ENCODE measurements at places on chromosomes 12 and 14.

- DNase-seq, result no peak
These were observed 10.8 kb downstream of the C14orf180 start for GRCh38 chr14:104590240-104590965.

DNA sequence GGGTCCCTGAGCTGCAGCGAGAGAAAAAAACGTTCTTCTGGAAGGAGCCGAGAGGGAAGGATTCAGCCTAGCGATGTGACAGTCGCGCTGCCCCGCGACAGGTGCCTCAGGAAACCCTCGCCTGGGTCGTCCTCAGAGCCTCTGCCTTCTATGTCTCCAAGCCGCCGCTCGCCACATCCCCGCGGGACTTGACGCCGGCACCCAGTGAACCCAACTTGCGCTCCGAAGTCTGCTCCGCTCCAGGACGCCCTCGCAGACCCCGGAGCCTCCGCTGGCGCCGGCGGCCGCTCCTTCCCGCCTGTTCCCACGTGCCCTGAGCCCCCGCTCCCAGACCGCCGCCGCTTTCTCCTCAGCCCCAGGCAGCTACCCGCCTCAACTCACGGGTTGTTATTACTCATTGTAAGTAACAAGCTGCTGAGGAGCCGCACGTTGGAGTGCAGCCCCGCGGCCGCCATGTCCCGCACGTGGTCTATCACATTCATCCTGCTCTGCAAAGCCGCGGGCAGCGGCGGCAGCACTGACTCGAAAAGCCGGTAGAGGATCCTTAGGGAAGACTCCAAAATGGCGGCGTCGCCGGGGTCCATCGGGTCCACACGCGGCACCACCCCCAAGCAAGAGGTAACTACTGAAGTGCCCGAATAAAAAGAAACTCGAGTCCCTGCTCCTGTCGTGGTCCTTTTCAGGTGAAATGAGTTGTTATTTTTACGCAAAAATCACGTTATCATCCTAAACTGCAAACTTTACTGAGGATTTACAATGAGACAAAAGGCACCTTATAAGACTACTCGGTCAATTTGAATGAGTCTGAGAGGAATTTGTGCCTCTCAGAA lies at the start of gene ANAPC7:
ANAPC7 (minus strand) TSS at position 563 of the 830 bp plus-strand sequence; CDS start at position 482, 81 bp downstream.
- DNase-seq, result peak; percentile 81

- DNase-seq, result no peak
These were observed 17.2 kb upstream of the CISTR start for GRCh38 chr12:53768976-53769375.

- peak; percentile 41 for DNase-seq
These were observed 659.5 kb downstream of the TMEM121 start for GRCh38 chr14:106185837-106186233.

- no peak for DNase-seq
These were observed 21.3 kb downstream of the BCL11B start for GRCh38 chr14:99250636-99251208.

- DNase-seq, result no peak
These were observed 6.9 kb downstream of the EXOC3L4 start for GRCh38 chr14:103101257-103101962.

DNA sequence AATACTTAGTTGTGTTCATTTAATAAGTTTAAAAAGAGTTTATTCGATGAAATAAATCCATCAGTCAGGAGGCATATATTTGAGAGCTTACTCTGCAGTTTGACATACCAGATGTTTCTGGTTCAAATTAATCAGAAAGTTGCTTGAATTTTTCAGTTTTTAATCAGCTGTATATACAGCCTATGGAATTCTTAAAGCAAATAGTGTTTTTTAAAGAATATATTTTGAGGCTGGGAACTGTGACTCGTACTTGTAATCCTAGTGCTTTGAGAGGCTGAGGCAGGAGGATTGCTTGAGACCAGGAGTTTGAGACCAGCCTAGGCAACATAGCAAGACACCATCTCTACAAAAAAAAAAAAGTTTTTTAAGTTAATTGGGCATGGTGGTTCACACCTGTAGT lies 112.1 kb downstream of the MON2 start:
- DNase-seq, result no peak

DNA sequence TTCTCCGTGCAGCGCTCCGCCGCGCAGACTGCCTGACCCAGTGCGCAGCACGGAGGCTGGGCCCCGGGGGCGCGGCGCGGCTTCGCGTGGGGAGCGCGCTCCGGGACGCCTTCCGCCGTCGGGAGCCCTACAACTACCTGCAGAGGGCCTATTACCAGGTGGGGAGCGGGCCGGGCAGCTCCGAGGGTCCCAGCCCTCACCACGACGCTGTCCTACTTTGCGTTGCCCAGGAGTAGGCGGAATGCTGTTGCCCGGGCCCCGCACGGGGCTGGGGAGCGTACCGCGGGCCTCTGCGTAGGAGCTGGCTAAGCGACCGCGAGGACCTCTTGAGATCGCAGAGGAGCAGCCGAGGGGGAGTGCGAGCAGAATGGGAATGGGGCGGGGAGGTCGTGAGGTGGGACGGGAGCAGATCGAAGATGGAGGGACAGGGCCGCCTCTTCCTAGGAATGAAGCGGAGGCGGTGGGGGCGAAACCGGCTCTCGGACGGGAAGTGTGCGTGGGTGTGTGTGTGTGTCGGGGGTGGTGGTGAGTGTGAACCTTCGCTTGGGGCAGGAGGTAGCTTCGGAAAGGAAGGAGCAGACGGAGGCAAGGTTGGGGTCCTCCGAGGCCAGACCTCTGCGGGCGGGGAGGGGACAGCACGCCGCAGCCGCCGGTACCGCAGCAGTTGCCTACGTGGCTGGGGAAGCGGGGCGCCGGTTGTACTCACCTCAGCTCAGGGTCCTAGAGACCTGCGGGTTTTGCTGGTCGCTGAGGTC lies 751 bp downstream of the P3H3 start:
- DNase-seq, result no peak

DNA sequence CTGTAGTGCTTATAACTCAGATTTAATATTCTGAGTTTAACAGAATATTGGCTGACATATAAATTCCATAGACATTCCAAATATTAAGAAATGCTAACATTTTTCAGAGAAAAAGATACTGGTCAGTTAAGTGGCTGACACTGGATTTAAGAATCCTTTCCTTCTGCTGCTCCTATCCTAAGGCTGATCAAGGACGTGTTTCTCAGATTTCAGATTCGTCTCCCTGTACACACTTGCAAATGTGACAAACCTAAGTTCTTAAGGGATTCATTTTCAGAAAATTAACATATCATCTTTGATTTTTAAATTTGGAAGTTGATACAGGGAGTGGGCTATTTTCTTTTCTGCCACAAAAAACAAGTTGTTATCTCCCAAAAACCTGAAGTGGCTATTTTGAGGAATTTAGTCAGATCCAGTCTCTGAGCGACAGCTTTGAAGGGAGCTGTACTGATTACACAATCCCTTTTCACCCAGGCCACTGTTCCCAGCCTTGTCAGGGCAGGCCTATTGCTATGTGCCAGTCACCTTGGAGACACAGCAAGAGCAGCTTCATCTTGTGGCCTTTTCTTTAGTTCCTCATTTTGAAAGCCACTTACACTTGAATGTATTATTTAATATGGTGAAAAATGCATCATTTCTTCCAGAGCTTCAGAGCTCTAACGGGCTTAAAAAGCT lies 370.6 kb downstream of the KCNH5 start:
- no peak for DNase-seq

DNA sequence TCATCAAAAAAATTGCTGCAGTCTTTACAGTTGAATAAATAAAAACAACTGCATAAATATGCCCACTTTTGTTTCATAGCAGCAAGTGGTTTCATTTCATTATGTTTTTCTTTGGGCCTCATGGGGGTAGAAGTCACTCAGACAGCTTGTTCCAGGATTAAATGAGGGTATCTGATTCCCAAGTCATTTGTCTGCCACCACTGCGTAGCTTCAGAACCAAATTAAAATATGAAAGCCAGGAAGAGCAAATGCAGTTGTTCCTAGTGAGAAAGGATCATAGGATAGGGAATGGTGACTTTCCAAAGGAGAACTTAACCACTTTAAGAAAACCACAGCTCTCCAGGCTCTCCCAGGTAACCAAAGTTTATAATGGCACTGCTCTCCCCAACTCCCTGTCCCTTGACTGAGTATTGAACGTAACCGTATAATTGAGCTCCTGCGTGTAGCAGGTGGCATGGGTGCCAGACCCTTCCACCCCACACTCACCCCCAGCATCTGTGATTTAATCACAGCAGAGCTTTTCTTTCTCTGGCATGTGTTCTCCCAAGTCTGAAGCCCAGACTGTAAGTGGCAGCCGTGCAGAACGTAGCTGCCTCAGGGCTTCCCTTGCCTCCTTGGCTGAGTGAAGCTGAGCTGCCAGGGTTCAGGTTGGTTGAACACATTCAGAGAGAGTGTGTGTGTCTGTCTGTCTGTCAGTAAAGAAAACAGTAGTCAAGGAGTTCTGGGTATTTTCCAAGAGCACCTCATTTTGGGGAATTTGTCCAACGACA lies 11.3 kb upstream of the KCNH3 start:
- no peak for DNase-seq

GRCh38 chr14:57737598-57737997 lies 128.3 kb downstream of the SLC35F4 start:
- DNase-seq, result no peak

- DNase-seq, result no peak
These were observed 329.3 kb upstream of the DCN start for GRCh38 chr12:91511795-91512420.

GRCh38 chr14:88129306-88130056 lies 124.5 kb downstream of the GPR65 start:
- DNase-seq, result no peak

- DNase-seq, result no peak
These were observed 1.4 kb downstream of the LRP10 start for GRCh38 chr14:22872833-22873520.

DNA sequence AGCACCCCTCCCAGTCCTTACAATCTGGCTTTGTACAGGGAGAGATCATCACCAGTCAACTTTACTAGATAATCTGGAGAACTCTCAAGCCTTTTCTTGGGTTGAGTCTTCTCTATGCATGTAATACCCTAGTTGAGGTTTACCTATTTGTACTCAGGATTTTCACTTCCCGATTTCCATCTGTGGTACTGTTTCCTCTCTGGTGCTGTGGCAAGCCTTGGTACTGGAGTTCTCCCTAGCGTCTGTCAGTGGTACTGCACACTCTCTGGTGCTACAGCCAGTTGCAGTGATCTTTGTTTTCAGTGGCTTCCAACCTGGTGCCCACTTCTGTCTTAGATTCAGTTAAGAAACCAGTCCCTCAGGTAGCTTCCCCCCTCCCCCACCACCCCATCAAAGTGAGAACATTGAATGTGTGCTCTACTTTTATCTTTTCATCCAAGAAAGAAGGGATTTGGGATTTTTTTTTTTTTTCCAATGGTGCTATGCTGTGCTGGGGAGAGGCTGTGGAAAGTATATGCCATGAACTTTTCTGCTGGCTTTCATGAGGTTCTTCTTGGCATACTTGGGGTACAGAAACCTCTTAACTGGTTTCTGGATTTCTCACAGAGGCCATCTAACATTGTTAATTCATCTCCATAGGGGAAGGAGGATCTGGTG lies 69.4 kb upstream of the EVL start:
- DNase-seq, result no peak

GRCh38 chr14:60643141-60643462 lies 6.2 kb downstream of the SIX1 start:
- no peak for DNase-seq

DNA sequence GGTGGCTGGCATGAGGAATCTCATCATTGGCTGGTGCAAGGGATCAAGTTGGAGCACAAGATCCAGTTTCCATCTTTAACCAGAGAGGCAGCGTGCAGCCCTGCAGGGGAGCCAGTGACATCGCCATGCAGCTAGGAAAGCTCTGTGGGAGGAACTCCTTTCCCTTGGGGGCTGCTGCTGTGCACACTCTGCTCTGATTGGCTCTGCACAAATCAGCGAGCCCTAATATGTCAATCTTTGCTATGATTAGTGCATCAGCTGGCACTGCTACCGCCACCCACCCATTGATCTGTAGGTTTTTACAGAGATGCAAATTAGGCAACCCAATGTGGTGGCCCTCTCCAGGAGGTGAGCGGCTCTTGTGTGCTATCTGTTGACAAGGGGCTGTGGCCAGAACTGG lies 262.6 kb downstream of the PCNX1 start:
- DNase-seq, result no peak

DNA sequence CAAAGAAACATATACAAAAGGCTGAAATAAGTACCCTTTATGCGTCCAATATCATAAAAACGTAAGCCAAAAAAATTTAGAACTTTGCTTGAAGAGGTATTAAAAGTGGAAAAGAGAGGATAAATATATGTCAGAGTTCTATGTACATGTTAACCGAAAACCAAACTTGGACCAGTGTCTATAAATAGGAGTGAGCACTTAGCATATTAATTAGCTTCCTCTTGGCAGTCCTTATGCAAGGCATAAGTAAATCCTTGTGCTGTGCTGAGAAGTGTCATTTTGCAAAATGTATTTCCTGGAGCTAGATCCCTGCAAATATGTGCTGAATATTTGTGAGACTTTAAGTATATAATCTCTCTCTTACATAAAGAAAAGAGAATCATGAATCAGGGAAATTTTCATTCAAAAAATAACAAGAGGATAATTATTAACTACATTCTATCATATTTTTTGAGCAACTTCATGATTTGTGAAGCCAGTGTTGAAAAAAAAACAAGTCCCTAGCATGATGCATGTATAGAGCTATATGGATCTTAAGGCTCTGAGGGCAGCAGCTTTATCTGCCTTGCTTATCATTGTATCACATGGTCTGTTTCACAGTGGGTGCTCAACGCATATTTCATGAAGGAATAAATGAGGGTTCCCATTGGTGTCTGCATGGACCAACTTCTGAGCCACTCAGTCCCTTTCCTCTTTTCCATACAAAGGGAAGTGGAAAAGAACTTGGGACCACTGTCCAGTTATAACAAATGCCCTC lies 326.1 kb downstream of the PDZRN4 start:
- no peak for DNase-seq

- no peak for DNase-seq
These were observed 19.5 kb downstream of the VSX2 start for GRCh38 chr14:74258764-74259035.

DNA sequence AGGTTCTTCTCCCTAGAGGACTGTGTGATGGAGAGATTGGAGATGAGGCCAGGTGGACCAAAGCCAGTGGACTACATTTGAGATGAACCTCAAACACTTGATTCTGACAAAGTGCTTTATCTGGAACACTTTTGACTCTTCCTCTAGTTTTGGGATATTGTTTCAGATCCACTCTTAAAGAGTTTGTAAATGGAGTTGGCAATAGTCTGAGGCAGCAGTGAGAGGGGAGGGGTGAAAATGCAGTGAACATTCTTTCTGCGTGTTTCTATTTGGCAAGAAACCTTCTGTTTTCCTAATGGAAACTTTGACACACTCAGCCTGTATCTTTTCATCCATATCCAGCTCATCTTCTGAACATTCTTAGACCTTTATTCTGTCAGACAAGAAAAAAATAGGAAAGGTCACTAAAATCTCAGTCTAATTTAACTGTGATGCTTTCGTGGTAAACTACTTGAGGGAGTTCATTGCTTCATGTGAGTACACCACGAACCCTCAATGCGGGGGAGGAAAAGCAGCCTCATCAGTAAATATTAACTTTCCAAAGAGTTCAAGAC lies 57.4 kb upstream of the KCNJ8 start:
- DNase-seq, result no peak

- DNase-seq, result no peak
These were observed 10.6 kb downstream of the FICD start for GRCh38 chr12:108525681-108526080.

- DNase-seq, result peak; percentile 68
These were observed at the start of gene TRMT61A for GRCh38 chr14:103528587-103529382. Gene TRMT61A (plus strand): TSS chr14:103529196. CDS start chr14:103529979, 783 bp downstream.
